Transverse colon (tissue), 4 donors: ENCODE measurements at places on chromosomes 11 and 22.
A peak's percentile ranks its signal among the peaks of the same experiment; 100 is the strongest.

GRCh38 chr11:61700212-61700611 is 20.0 kb downstream of the DAGLA start:
- peak; percentile 87 for DNase-seq

DNA sequence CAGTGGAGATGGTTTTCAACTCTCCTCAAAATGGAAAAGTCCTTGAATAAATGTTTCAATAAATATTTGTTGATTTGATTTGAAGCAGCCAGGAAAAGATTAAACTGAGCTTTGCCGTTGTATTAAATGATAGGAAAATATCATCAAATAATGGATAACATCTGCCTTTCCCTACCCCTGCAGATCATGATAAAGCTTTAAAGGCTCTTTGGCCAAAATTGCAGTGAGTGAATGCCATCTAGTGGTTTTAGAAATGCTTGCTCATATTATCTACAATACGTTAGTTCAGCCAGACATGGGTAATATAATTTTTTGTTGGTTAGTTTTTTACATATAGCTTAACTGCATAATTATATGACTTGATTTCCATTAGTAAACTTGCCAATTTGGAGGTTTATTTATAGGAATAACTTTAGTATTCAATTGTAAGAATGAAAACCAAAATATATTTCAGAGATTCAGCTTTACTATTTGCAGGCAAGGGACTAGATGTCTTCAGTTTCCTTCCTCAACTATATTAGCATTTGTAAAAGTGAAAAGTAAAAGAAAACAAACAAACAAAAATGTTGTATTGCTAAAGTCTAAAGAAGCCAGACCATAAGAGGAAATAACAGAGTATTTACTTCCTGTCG is 159.2 kb downstream of the MSANTD4 start:
- DNase-seq: no peak

- no peak for DNase-seq
These were observed 50.4 kb downstream of the ADM start for GRCh38 chr11:10355257-10355661.

- DNase-seq: no peak
These were observed 15.1 kb upstream of the RRAS2 start for GRCh38 chr11:14373941-14374646.

GRCh38 chr11:122893131-122893530 is 10.6 kb downstream of the JHY start:
- no peak for DNase-seq

GRCh38 chr22:28838971-28839370 is 38.6 kb upstream of the XBP1 start:
- DNase-seq: no peak

- no peak for DNase-seq
These were observed 58.5 kb downstream of the UBASH3B start for GRCh38 chr11:122714004-122714403.

GRCh38 chr11:128288368-128288767 is 299.0 kb downstream of the ETS1 start:
- no peak for DNase-seq

DNA sequence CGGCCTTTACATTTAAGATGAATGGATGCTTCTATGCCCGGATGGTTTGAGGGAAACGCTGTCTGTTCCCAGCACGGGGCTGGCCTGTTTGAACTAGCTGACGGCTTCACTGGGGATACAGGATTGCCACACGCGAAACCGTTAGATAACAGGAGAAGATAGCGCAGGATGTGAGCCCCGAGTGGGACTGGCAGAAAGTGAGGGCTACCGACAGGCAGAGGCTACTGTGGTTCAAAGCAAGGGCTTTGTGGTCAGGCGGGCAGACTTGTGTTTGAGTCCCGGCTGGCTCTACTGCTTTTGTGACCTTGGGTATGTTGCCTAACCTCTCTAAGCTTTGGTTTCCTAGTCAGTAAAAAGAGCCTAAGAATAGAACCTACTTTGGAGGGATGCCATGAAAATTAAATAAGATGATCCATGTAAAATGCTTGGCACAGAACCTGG is 2.8 kb upstream of the OAF start:
- no peak for DNase-seq

- DNase-seq: no peak
These were observed 50.9 kb downstream of the ST3GAL4 start for GRCh38 chr11:126406368-126406767.

- no peak for DNase-seq
These were observed 371.1 kb downstream of the SOX6 start for GRCh38 chr11:15985127-15985859.

DNA sequence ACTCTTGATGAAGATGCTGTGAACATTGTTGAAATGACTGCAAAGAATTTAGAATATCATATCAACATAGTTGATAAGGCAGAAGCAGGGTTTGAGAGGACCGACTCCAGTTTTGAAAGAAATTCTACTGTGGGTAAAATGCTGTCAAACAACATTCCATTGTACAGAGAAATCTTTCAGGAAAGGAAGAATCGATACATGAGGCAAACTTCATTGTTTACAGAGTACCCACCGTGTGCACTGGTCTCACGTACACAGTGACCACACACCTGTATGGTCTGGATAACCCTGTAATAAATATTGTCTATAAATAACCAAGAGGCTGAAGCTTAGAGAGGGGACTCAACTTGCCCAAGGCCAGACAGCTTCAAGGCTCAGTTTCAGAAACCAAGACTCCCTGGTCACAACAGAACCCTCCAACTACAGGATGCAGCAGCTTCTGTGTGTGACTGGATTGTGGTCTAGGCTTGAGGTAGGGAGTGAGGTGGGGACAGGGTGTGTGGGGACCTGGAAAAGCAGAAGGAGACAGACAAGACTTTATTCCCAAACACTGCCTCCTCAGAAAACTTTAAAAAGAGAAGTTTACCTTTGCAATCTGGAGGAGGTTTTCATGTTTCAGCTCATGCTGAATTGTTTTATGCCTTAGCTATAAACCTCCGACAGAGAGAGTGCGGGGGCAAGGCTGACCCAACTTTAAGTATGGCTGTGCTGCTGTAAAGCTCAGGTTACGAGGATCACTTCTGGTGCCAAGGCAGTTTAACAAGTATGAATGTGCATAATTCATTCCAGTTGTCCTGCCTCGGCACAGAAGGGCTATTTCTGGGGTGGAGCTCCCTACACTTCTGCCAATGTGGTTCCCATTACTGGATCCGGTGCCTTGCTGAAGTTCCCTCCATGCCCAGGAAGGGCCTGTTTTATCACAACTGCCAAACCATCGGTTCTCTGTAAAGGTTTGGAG is 372.6 kb upstream of the NARS2 start:
- peak; percentile 9 for DNase-seq

- DNase-seq: no peak
These were observed 403.2 kb downstream of the NTM start for GRCh38 chr11:131773626-131774025.

GRCh38 chr22:24337894-24338645 is 67.4 kb downstream of the SPECC1L start:
- no peak for DNase-seq

DNA sequence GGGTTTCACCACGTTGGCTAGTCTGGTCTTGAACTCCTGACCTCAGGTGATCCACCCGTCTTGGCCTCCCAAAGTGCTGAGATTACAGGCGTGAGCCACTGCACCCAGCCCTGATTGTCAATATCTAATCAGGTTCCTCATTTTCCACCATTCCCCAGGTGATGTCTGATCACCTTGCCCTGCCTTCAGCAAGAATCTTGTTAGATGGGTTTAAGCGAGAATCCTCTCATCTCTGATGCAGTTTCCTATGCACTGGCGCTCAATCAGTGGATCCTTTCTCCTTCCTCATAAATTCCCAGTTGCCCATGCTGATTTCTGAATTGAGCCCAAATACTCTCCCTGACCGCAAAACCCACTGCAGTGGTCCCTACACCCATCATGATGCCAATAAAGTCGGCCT is 664 bp upstream of the ZC3H7B start:
- no peak for DNase-seq

DNA sequence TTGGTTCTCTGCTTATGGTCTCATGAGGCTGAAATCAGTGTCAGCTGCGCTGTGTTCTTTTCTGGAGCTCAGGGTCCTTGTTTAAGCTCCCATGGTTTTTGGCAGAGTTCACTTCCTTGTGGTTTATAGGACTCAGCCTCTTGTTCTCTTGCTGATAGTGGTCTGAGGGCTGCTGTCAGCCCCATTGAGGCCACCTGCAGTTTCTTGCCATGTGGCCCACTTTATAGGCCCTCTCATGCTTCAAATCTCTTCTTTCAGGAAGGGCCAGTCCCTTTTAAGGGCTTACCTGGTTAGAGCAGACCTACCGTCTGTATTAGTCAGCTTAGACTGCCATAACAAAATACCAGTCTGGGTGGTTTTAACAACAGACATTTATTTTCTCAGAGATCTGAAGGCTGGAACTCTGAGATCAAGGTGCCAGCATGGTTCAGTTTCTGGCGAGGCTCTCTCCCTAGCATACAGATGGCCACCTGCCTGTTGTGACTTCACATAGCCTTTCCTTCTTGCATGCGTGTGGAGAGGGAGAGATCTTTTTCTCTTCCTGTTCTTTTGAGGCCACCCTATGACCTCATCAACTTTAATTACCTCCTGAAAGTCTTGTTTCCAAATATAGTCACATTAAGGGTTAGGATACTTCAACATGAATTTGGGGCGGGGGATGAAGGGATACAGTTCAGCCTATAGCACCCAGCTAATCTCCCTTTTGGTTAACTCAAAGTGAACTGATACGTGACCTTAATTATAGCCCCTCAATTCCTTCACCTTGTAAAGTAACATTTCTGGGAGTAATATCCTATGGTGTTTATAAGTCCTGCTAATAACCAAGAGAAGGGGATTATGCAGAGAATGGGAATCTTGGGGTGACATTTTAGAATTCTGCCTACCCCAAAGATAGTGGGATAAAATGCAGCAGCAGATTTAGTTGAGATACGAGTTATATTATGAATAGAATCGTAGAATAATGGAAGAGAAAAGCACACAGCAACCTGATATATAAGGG is 131.8 kb downstream of the UVRAG start:
- DNase-seq: no peak

DNA sequence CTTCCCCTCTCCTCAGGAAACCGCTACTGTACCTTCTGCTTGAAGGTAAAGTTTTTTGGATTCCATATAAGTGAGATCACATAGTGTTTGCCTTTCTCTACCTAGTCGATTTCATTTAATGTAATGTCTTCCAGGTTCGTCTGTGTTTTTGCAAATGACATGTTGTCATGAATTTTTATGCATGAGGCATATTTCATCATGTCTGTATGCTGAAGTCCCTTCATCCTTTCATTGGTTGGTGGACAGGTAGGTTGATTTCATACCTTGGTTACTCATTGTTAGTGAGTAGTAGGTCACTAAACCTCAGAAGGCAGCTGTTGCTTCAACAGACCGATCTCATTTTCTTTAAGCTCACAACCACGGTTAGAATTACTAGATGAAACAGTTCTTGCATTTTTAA is 60.3 kb downstream of the LRRC74B start:
- DNase-seq: no peak

DNA sequence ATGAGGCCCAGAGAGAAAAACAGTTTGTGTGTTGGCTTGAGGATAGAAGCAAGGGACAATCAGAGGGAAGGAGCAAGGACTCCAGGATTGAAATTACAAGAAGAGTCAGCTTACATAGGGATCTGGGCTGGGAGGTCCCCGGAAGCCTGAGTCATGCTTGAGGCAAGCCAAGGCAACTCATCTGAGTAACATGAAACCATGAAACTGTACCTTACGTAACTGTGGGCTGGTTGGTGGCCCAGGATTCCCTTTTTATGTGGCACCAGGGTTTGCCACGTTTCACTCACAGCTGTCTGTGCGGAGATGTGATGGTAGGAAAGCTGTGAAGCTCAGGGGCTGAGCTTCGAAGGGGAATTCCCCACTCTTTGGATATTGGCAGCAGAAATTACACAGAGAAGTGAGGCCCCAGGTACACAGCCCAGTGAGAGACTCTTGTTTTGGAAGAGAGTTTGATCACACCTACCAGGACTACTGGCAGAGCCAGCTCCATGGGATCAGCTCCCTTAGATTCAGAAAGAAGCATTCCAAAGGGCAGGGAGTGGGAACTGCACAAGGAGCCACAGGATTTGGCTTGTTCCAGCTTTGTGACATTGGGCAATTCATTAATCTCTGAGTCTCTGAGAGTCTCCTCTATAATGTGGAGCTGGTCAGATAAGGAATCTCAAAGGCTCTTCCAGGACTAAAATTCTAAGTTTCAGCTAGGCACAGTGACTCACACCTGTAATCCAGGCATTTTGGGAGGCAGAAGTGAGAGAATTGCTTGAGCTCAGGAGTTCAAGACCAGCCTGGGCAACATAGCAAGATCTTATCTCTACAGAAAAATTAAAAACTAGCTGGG is 7.8 kb downstream of the SLC5A1 start:
- no peak for DNase-seq

DNA sequence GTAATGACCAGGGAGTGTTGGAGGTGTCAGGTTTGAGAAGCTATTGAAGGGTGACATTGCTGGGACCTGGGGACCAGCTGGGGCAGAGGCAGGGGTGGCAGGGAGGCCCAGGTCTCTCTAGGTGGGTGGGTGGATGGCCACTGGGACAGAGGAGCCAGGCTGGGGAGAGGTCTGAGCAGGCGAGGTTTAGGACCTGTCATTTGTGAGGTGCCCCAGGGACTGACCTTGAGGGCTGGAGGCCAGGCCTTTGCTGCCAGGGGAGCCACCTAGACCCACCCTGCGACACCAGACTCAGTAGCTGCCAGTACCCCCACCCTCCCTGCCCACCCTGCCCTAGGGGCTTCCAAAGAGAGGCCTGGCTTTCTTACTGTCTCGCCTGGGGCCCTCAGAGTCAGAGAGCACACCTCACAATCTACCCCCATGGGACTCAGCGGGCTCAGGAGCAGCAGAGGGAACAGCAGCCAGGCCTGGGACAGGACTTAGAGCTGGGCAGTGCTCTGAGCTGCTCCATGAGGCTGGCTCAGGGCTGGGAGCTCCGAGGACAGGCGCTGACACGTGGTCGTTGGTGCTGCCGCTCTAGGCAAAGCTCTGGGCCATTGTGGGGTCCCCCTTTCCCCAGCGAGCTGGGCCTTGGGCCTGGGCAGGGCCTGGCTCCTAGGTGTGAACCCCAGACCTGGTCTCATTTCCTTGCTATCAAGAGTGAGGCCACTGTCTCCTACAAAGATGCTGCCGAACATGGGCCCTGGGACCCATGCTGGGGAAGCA is 28.6 kb upstream of the PPARA start:
- no peak for DNase-seq

GRCh38 chr22:43126501-43127165 is 16.1 kb downstream of the BIK start:
- peak; percentile 72 for DNase-seq

- DNase-seq: no peak
These were observed 49.1 kb upstream of the CD5 start for GRCh38 chr11:61053191-61053590.

GRCh38 chr11:64138398-64138797 is 27.5 kb downstream of the MACROD1 start:
- no peak for DNase-seq
